ENCODE measurements at places on chromosomes 5 and 9.

DNA sequence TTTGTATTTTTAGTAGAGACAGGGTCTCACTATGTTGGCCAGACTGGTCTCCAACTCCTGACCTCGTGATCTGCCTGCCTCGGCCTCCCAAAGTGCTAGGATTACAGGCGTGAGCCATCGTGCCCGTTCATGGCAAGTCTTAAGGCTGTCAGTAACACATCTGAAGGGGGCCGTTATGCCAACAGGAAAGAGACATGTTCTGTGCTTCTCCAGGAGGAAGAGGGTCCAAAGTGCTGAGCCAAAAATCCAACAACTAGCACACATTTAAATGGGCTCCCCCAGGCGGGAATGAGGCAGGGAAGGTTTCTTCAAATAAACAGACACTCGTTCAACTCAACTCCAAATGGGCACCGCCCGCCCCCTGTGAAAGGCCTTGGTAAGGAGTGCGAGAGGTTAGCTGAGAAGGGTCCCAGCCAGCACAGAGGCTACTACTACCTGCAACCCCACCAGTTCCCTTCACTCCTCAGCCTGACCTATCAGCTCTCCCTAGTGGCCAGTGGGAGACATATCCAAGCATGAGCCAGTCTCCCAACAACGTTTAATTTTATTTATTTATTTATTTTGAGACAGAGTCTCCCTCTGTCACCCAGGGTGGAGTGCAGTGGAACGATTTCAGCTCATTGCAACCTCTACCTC, 84.1 kb upstream of the DMRT1 start:
- DNase-seq, result no peak

DNA sequence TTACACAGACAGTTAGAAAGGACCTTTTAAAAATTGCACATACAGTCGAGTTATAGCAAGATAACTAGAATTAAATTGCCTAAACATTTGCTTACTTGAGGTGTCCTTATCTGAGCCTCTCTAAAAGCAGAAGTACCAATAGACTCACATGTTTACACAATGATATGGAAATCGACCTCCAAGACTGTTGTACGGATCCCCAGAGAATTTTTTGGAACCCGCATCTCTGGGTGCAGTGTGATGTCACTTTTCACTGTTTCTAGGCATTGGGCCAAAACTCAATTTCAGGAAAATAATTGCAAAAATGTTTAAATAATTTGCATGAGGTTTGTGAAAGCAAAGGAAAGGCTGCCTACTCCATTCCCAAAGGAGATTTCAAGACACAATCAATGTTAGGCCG, 63.1 kb upstream of the ATG10 start:
- no peak for DNase-seq

GRCh38 chr5:169874621-169875020, 105.7 kb downstream of the INSYN2B start:
- no peak for DNase-seq

- no peak for DNase-seq
Measured at GRCh38 chr9:111622626-111623025, 8.5 kb upstream of the DNAJC25 start.

DNA sequence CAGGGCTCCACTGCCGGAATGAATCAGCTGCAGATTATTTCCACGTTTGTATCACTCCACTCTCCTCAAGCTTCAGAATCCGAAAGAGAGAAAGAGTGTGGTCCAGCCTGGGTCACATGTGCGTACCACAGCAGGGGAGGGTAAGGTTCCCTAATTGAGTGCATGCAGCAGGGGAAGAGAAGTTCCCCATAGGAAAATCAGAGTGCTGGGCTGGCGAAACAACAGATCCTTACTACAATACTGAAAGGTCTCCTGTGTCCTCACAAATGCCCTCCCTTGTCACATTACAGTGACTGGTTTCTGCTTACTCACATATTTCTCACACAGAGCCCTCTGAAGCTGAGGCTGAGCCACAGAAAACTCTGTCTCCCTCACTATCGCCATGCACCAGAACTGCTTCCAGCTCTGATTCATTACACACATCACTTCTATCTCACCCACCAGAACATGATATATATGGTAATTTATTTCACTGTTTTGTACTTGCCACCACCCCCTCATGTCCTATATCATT, 532.2 kb upstream of the TUSC1 start:
- no peak for DNase-seq
